ENCODE measurements at places on chromosomes 5 and 9.

DNA sequence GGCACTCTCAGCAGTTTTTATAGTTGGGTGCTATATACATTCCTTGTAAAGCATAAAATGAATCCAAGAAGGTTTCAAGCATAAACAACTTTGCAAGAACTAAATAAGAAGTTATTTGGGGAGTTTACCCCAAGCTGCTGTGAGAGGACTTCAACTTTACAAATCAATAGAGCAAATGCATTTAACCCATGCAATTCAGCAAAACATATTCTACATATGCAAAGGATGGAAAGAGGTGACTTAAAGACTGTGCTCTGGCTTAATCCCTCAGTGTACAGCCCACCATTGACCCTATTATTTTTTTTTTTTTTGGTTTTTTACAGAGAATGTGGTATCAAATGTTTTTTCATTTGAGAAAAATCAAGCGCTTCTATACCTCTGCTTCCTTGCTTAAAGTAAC lies 736.5 kb downstream of the CETN3 start:
- DNase-seq: no peak

GRCh38 chr5:131252824-131253171 lies 11.1 kb upstream of the CDC42SE2 start:
- DNase-seq: no peak

GRCh38 chr9:117224695-117225094 lies 190.2 kb downstream of the ASTN2 start:
- DNase-seq: no peak

DNA sequence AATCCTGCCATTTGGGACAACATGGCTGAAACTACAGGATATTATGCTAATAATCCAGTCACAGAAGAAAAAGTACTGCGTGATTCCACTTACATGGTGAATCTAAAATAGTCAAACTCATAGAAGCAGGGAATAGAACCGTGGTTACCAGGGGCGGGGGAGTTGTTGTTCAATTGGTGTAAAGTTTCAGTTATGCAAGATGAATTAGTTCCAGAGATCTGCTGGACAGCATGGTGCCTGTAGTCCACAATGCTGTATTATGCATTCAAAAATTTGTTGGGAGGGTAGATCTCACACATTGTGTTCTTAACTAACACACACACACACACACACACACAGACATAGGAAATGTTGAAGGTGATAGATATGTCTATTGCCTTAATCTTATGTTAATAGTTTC lies 480.5 kb downstream of the DMRT2 start:
- no peak for DNase-seq

- DNase-seq: no peak
Measured at GRCh38 chr5:146753641-146754040, 124.9 kb downstream of the PPP2R2B start.

- peak; percentile 24 for DNase-seq
Measured at GRCh38 chr5:143400541-143401226, 2.8 kb downstream of the NR3C1 start.

DNA sequence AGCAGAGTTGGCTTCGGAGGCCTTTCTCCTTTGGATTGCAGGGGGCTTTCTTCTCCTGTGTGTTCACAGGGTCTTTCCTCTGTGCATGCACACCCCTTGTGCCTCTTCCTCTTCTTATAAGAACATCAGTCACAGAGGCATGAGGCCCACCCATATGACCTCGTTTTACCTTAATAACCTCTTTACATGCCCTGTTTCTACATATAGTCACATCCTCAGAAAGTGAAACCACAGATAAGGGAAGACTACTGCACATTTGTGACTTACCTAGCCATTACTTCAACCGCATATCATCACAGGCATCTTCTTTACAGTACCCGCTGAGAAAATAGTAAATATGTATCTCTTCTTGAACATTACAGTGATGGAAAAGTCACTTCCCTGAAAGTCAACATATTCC lies 204.9 kb upstream of the TARS1 start:
- no peak for DNase-seq

DNA sequence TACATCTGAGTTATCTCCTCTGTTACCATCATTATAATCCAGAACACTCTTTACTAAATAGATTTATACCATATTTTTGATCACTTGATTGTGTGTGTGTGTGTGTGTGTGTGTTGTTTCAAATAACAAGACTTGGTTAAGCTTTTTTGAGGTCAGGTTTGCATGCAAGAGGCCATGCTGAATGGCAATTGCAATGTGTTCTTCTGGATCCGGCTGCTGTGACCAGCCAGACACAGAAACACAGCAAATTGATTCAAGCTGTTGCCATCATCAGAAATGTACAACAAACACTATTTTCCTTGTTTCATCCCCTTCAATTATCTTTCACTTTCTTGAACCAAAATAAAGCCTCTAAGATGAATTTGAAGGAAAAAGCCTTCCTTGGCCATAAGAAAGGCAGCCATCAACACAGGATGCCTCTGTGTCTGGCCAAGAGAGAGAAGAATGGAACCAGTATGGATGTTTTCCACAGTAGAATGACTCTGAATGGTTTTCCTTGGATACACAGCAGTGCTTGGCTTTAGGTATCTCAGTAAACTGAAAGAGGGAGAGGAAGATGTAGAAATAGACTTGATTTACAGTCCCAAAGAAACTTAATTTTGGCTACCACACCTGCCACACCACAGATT lies 53.9 kb downstream of the DPYSL3 start:
- DNase-seq: peak; percentile 50

GRCh38 chr5:80355686-80356085 lies 35.9 kb downstream of the SPZ1 start:
- DNase-seq: no peak

Data from neural progenitor cell (in vitro differentiated cells).